Liver (tissue), 10 donors: ENCODE measurements at places on chromosomes 2 and 18. TPM values are rescaled to one million over a fixed set of nuclear protein-coding genes. Genes with fewer than 3 reads are reported as not detected.

DNA sequence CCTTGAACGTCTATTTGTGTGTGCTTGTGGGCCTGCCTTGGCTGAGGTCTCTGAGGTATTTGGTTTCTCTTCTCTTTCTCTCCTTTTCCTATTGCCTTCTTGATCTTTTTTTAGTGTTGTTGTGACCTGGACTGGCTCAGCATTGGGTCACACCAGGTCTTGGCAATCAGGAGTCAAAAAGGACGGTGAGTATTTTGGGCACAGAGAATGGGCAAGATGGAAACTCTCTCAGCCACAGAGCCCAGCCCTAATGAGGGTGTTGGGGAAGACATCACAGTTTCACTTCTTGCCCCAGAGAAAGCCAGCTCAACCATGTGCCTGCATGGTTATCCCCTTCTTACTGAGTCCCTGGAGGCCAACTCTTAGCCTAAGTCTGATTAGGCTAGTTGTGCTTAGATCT, 13.7 kb upstream of the INO80C start:
- DNase-seq, result peak; percentile 12

DNA sequence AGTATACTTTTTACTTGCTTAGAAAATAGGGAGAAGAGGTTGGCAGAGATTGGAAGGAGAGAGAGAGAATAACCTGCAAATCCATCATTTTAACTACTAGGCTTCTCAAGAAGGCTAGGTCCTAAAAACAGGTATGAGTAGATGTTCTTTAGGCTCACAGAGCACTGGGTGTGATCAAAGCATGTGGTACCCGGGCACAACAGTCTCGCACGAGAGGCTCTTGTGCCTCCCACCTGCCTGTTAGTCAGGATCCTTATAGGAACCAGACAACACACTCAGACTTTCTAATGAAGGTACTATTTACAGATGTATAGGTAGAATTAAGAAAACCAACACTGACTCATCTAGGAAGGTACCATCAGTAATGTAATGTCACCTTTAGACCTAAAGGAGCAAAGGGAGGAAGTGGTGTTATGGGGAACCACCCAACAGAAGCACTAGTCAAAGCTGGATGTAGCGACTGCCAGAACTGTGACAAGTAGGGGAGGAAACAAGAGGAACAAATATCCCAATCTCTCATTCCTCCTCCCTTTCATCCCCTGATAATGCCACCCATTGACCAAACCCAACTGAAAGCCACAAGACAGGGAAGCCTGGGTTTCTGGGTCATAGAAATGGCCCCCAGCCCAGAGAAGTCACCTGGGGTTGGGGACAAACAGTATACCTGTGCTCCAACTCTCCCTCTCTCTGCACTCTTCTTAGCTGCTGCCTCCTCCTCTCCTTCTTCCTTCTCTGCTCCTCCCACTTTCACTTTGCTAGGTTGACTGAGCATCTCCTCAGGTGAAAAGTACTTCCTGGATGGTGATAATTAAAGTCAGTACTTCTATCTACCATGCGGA, 16.0 kb upstream of the MARCHF4 start:
- DNase-seq, result no peak

GRCh38 chr18:23528580-23529472, 25.5 kb downstream of the RMC1 start:
- DNase-seq, result no peak

DNA sequence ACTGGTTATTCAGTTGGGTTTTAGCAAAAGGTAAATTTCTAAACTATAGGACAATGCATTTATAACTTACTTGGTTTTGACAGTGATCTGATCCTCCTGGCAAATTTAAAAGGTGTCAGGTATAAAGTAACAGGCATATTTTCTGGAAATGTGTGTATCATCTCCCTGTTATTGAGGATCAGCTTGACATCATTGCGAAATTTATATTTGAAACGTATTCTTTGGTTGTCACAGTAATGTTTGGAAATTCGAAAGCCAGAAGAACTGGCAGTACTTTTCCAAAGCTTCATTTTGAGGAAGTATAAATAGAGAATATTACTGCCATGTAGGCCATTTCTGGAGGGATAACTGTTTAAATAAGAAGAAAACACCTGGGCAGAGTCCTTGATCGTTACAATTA, 422.2 kb upstream of the NRXN1 start:
- no peak for DNase-seq

DNA sequence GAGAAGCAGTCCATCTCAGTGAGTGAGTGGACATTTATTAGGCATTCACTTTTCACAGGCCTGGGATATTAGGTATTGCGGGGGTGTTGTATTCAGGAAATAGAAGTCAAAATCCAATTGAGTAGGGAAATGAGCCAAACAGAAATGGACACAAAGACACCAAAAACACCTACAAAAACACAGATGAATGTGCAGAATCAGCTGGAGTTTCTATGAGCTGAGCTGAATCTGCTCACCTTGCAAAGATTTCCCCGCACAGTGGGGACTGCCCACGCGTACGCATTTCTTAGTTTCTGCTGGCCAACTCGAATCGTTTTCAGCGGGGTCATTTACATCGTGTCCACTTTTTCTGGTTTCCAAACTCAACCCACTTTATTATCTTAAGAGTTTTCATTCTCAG, 160.0 kb downstream of the BCL2 start:
- no peak for DNase-seq

- no peak for DNase-seq
Measured at GRCh38 chr18:79400591-79401381, 5.1 kb downstream of the NFATC1 start.

DNA sequence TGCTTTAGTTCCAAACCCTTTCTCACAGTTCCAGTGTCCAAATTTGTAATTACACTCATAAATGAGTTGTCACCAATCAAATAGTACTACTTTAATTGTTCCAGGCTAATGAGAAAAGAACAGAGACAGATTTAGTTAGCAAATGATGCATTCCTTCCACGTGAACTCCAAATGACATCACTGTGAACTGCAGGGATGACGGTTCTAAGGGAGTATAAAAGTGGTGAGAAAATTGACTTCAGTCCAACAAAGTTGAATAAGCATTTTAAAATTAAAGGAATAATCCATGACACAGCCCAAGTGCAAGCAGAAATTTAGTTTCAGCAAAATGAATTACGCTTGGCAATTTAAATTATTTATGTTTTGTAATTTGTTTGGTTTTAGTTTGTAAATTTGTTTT, 102.0 kb upstream of the LRATD1 start:
- no peak for DNase-seq

DNA sequence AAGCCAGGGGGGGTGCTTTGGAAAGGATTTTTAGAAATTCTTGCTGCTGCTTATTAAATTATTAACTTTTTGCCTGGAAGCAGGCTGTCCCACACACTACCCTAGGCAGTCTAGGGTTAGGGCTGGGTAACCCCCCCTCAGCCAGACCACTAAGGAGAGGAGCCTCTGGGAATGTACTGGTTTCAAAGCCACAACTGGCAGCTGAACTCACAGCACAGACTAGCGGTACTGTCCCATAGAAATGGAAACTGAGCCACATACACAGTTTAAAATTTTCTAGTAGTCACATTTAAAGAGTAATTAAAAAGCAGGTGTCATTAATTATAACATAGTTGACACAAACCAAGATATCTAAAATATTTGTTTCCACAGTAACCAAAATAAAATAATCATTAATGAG, 50.1 kb downstream of the SPRED2 start:
- DNase-seq, result no peak

GRCh38 chr2:138997856-138998517, 217.8 kb upstream of the NXPH2 start:
- no peak for DNase-seq

GRCh38 chr2:179059026-179059700, 9.2 kb upstream of the CCDC141 start:
- DNase-seq, result no peak

PNPT1 gene
- 11.4 TPM for total RNA-seq
